ENCODE measurements at places on chromosomes 5 and 9.

DNA sequence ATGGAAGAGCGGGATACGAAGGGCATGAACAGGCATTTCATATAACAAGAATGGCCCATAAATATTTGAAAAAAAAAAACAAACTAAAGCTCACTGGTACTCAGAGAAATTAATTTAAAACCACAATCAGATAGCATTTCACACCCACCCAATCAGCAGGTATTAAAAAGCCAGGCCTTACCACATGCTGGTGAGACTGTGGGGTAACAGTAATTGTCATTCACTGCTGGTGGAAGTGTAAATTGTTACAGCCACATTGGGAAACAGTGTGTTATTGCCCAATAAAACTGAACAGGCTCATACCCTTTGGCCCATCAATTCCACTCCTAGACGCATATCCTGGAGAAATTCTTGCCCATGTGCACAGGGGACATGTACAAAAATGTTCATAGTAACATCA is 66.0 kb downstream of the PLAC8L1 start:
- no peak for DNase-seq

GRCh38 chr5:170008376-170008775 is 28.1 kb upstream of the INSYN2B start:
- DNase-seq, result no peak

- peak; percentile 84 for DNase-seq
Measured at GRCh38 chr9:22105005-22105722, 96.1 kb upstream of the CDKN2B start.

- DNase-seq, result no peak
Measured at GRCh38 chr9:93944011-93944410, 11.1 kb downstream of the BARX1 start.

GRCh38 chr9:96135753-96136290 is 166.2 kb downstream of the HSD17B3 start:
- no peak for DNase-seq

DNA sequence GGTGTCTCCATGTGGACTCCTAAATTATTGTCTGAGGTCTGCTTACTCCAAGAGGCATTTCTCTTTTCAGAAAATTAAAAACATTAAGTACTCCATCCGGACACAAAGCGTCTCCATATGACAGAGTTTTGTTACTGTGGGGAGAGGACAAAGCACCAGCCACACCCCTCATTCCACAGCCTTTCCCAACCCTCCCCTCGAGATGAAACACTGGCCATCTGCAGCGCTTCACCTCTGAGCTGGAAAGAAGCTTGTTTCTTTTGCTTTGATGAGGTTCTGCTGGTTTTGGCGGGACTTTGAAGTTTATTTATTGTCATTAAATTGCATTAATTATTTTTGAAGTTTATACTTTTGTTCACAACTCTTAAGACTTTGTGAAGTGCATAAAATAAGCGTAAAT is 27.6 kb upstream of the NKD2 start:
- DNase-seq, result no peak

- DNase-seq, result no peak
Measured at GRCh38 chr5:2688586-2688985, 62.9 kb downstream of the IRX2 start.

GRCh38 chr9:95344735-95345325 is 27.3 kb upstream of the FANCC start:
- DNase-seq, result no peak

DNA sequence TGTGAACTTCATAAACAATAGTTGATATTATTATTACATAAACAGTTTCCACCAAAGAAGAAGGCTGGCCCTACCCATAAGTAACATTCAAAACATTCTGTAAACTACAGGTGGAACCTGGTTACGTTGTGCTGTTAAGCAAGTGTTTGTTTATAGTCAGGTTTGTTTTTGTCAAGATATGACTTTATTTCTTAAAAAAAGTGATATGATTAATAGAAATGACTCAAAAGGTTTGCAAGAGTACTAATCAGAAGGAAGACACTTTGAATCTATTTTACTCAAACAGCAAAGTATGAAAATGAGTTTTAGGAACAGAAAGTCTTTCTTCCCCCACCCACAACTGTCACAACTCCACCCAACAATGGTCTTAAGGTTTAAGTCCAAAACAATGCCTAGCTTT is 220.8 kb downstream of the PLK2 start:
- DNase-seq, result no peak

Measured in activated CD4-positive, alpha-beta T cell treated with anti-CD3 and anti-CD28 coated beads, Interleukin-2, Interleukin-4, amounts not matched to agents 100 ng/mL and 50 ng/mL, durations not matched to agents 16 hours and 8 hours (primary cell).